Cerebellar nuclear complex (tissue), 1 donor: ENCODE measurements at places on chromosomes 2 and 18.

DNA sequence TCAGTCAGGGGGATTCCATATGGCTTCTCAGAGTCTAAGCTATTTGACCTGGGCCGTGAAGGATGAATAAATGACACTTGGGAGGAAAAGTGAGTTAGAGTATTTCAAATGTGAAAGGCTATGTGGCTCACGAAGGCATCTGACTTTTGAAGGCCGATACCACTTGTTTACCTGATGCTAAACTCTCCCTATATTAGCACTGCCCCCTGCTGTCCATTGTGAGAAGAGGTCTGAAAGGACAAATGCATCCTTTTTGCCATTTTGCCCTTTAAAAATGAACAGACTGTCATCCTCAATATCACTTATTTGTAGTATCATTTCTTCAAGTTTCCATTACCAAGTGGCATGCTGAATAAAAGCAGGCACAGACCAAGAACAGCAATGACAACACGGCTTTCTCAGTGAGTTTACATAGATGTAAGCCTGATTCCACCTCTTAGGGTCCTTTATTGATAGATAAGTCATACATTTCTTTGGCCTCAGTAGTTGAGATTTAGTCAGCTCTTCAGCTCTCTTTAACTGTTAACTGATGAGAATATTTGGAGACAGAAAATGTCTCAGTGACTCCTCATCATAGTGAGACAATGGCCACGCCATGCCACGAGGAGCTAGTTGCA lies 40.1 kb downstream of the DOCK10 start:
- DNase-seq, result no peak

- no peak for DNase-seq
Observed at GRCh38 chr2:161733025-161733424, 108.8 kb downstream of the SLC4A10 start.

DNA sequence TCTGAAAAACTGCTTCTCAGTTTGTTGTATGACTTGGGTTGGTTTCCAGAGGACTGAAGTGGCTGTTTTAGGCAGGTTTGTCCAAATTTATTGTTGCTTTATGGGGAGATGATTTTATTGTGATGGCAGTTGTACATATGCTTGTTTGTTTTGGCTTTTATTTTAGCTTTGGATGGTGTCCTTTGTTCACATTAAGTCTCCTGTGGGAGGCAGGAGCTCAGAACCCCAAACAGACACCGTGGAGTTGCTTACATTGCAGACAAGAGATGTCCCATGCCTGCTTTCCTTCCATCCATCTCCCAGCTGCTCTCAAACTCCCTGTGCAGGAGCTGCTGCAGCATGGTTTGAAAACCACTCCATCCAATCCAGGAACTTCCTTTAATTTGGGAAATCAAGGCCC lies 414.7 kb downstream of the LPIN1 start:
- no peak for DNase-seq

- DNase-seq, result no peak
Observed at GRCh38 chr2:47310801-47311560, 92.0 kb upstream of the MSH2 start.

GRCh38 chr18:13434854-13435253 lies 216.3 kb downstream of the LDLRAD4 start:
- no peak for DNase-seq

- DNase-seq, result no peak
Observed at GRCh38 chr2:57443973-57444521, 602.6 kb upstream of the VRK2 start.

GRCh38 chr2:109356324-109357035 lies 227.5 kb downstream of the SH3RF3 start:
- DNase-seq, result no peak

GRCh38 chr2:237604960-237605359 lies 14.4 kb upstream of the RAB17 start:
- DNase-seq, result no peak

GRCh38 chr2:63668000-63668399 lies 79.2 kb downstream of the MDH1 start:
- no peak for DNase-seq

- DNase-seq, result no peak
Observed at GRCh38 chr2:168603439-168603961, 147.4 kb downstream of the CERS6 start.

DNA sequence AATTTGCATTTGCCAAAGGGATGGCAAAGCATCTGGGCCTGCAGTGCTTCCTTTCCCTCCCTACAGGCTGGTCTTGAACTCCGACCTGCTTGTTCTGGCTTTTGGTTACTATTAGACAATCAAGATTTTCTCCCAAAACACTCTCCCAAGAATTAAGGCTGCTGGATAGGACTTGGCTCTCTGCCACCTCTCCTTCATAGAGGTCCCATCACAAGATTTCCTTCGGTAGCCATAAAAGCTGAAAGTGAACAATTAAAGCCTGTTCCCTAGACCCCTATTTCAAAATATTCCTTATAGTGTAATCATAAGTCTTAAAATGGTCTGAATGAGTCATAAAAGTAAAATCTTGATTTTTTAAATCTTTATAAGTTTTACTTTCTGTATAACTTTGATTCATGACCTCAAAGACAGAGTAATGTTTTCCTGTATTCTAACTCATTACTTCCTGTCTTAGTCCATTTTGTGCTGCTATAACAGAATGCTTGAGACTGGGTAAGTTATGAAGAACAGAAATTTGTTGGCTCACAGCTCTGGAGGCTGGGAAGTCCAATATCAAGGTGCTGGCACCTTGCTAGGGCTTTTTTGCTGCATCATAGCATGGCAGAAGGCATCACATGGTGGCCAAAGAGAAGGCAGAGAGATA lies 37.8 kb upstream of the TNP1 start:
- no peak for DNase-seq

DNA sequence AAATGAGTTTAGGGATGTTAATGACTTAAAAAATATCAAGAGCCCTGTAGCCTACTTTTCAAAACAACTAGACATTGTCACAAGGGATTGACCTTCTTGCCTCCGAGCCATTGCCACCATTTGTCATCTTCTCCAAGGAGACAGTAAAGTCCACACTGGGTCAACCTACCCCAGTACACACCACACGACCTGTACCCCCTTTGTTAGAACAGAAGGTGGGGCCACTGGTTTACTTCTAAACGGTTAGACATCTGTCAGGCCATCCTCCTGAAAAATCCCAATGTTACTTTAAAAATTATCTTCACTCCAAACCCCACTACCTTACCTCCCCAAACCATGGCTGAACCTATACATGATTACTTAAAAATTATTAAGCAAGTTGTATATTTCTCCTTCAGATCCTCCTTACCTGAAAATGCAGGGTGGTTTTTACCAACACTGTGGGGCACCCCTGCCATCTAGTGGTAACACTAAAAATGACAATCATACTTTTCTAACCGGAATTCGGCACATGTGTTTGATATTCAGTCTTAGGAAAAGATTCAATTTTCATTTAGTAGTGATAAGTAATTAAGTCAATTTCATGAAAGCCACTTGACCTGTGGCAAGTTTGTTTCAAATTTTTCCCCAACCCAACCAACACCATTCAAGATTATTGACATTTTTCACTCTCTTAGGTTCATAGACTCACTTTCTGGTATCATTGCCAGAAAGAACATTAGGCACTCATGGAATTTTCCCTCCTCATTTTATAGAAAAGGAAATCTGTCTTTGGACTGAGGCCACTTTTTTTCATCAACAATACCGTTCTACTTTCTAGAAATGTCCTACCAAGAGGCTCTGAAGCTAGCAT lies 265.3 kb upstream of the PKDCC start:
- DNase-seq, result no peak

- DNase-seq, result no peak
Observed at GRCh38 chr2:58916063-58916462, 674.9 kb upstream of the FANCL start.

DNA sequence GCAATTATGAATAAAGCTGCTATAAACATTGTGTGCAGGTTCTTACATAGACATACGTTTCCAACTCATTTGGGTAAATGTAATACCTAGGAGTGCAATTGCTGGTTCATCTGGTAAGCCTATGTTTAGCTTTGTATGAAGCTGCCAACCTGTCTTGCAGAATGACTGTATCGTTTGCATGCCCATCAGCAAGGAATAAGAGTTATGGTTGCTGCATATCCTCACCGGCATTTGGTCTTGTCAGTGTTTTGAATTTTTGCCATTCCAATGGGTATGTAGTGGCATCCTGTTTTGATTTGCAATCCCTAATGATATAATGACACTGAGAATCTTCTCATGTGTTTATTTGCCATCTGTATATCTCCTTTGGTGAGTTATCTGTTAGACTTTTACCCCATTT lies 20.7 kb downstream of the CCDC150 start:
- DNase-seq, result no peak

DNA sequence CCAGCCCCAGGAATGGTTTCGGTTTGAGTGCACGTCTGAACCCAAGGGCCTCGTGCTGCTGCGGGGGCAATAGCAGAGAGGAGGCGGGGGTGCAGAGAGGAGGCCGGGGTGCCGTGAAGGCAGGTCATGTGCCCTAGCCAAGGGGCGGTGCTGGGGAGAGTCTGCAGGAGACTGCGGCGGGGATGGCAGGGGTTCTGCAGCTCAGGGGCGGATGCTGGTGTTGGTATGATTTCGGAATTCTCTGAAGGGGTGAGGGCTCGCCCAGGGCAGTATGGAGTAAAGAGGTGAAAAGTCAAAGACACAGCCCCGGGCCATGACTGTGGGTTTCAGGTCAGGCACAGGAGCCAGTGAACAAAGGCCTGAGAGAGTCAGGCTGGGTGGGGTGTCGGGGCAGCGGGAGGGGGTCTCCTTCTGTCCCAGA lies 186.5 kb upstream of the HDAC4 start:
- DNase-seq, result no peak

- DNase-seq, result peak; percentile 90
Observed at GRCh38 chr2:239275847-239276831, 124.7 kb downstream of the HDAC4 start.

DNA sequence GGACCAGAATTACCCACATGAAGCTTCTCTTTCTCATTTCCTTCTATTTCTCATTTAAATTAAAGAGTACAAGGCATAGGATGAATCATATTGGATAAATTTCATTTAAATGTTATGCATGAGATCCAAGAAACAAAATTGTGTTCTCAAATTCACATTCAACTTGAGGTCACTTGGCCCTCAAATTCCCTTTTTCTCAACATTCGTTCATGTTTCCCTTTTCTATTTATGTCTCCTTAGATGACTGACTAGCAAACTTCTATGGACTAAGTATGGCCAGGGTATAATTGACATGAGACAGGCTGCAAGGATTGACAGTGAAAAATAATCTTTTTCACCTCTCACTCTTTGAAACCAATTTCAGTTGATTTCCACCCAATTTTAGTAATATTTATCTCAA lies 4.0 kb upstream of the LDLRAD4 start:
- no peak for DNase-seq

DNA sequence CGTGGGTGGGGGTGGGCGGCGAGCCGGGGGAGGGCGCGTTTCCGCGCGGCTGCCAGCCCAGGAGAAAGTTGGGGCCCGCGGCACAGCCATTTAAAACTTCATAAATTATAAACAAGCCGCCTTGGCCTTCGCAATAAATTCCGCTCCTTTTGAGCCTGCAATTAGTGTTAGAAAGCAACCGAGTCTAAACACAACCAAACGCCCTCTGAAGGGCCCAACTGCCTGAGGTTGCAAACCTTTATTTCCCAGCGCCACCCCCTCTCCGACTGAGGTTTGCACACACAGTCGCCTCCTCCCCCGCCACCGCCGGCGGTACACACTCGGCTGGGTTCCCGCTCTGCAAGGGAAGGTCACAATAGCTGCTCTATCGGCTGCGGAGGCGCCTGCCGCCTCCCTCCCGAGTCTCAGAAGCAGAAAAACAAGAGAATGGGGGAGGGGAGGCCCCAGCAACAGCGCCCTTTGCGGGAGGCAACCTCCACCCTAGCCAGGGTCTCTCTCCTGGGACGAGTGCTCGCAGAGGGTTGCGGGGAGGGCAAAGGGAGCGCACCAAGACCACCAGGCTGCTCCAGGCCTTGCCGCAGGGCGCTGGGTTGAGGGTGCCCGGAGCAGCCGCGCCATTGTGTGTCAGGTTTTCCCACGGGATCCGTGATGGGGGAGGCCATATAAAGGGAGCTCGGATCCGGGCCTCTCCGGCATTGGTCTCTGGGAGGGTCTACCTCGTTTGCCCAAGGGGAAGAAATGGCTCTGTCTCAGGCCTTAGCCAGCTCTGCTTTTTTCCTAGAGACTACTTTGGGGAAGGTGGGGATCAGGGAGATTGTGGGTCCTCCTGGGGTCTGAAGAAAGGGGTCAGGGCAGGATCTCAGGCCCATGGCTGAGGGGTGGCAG lies 13.4 kb upstream of the HOXD1 start:
- no peak for DNase-seq

DNA sequence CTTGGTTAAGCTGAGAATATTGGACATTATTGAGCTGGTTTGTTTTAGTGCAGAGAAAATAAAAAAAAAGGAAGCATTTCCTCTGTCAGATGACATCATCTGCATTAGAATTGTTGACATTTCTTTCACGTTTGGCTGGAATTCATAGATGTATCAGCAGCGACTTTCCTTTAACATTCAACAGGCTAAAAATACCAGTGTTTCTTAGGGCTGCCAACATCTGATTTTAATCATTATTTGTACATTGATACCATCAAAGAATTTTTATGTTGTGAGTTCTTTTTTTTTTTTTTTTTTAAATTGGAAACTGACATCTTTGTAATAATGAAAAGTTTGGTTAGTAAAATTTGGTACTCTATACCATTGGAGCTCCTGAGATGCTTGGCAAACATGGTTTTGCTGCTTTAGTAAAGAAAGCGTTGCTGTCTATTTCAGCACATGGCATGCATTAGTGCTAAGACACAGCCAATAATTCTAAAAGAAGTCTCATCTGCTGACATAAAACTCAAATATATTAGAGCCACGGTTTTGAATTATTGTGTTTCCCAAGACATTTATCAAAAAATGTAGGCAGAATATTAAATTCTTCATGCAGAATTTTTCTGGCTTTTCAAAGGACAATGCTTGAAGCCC lies 33.6 kb downstream of the GTF2A1L start:
- DNase-seq, result no peak

GRCh38 chr2:98560256-98560771 lies 48.0 kb downstream of the COA5 start:
- no peak for DNase-seq

DNA sequence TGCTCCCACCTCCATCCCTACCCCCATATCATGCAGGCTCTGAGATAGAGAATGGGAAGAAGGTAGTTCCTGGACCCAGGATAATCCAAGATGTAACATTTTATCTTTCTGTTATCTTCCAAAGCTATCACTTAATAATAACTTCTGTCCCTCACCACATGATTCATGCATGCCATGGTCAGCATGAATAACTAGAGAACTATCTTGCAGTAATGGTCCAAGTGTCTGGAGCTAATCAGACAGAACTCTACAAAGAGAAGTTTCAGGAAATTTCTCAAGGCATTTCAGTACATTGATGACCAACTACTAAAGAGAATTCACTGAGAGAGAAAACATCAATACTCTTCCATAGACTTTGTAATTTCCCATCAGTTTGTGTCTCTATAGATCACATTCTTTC lies 1469.7 kb upstream of the PIK3C3 start:
- DNase-seq, result no peak

- DNase-seq, result no peak
Observed at GRCh38 chr2:223459328-223459939, 142.7 kb downstream of the SCG2 start.
